CD4-positive, alpha-beta memory T cell (primary cell): ENCODE measurements at places on chromosomes 13 and 19.

GRCh38 chr13:53788286-53788685 is 759.7 kb downstream of the OLFM4 start:
- no peaks in the 10 kb centered on the region for H3K27me3 ChIP-seq
- no peaks in the 10 kb centered on the region for H3K36me3 ChIP-seq
- H3K4me3 ChIP-seq = no peak overlapping the region

- no peak for DNase-seq
- H3K36me3 ChIP-seq = no peaks in the 10 kb centered on the region
- no peaks in the 10 kb centered on the region for H3K4me1 ChIP-seq
- no peak overlapping the region for H3K4me3 ChIP-seq
These were observed 43.5 kb upstream of the SHISA2 start for GRCh38 chr13:26095338-26095737.

DNA sequence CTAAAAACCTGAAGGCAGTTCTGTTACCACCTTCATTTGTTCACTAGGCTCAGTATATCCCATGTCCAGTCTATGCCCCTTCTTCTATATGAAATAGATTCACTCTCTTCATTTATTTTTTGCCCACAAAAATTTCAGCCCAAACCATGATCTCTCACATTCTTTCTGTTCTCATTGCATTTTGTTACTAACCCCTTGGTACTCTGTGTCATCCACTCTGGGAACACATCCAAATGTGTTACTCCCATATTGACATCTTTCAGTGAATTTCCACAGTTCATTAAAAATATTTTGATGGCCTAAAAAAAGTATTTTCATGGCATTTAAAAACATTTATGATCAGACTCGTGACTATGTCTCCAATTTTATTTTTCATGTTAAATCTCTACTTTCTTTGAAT is 378.9 kb downstream of the SLITRK1 start:
- H3K4me1 ChIP-seq = no peaks in the 10 kb centered on the region
- H3K27me3 ChIP-seq = no peaks in the 10 kb centered on the region
- no peaks in the 10 kb centered on the region for H3K36me3 ChIP-seq
- H3K27ac ChIP-seq = no peak overlapping the region
- H3K4me3 ChIP-seq = no peak overlapping the region
- DNase-seq = no peak

DNA sequence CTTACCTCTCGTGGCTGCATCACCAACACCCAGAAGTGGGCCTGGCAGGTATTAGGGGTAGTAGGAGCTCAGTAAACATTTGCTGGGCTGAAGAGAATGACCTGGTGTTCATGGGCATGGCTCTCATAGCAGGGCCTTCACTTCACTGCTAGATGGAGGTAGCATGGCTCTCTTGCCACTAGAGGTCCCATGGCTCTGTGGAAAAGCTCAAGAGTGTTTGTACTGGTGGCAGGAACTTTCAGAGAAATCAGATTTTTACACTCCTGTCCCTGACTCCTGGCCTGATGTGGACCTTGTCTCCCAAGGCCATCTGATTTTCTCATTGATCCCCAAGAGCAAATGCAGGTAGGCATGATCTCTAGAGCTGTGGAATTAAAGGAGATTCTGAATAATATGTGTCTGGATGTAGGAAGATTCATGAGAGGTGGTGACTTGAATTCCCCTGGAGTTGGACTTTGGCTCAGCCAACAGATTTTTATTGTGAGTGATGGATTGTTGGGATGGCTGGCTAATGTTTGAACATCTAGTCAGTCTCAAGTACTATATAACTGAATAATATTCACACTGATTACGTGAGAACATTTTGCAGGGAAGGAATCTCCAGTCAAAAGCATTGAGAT is 5.7 kb downstream of the ZNF574 start:
- peaks cover 15% of the 10 kb centered on the region for H3K4me1 ChIP-seq
- no peak overlapping the region for H3K4me3 ChIP-seq
- peaks cover 32% of the 10 kb centered on the region for H3K36me3 ChIP-seq
- DNase-seq = no peak
- no peak overlapping the region for H3K27ac ChIP-seq

- H3K27me3 ChIP-seq = no peaks in the 10 kb centered on the region
- H3K36me3 ChIP-seq = no peaks in the 10 kb centered on the region
- peaks cover 48% of the 10 kb centered on the region for H3K4me1 ChIP-seq
- no peak overlapping the region for H3K27ac ChIP-seq
- no peak overlapping the region for H3K4me3 ChIP-seq
- no peak for DNase-seq
These were observed 4.6 kb upstream of the ERFL start for GRCh38 chr19:41932720-41933332.

- H3K4me3 ChIP-seq = no peak overlapping the region
- no peak overlapping the region for H3K27ac ChIP-seq
- no peaks in the 10 kb centered on the region for H3K36me3 ChIP-seq
These were observed 135.0 kb downstream of the IER2 start for GRCh38 chr19:13284929-13285928.

- no peaks in the 10 kb centered on the region for H3K27me3 ChIP-seq
- DNase-seq = no peak
- H3K4me1 ChIP-seq = peaks cover 97% of the 10 kb centered on the region
- peaks cover 16% of the 10 kb centered on the region for H3K36me3 ChIP-seq
- H3K4me3 ChIP-seq = no peak overlapping the region
These were observed 40.2 kb downstream of the TSSK6 start for GRCh38 chr19:19475015-19475765.

DNA sequence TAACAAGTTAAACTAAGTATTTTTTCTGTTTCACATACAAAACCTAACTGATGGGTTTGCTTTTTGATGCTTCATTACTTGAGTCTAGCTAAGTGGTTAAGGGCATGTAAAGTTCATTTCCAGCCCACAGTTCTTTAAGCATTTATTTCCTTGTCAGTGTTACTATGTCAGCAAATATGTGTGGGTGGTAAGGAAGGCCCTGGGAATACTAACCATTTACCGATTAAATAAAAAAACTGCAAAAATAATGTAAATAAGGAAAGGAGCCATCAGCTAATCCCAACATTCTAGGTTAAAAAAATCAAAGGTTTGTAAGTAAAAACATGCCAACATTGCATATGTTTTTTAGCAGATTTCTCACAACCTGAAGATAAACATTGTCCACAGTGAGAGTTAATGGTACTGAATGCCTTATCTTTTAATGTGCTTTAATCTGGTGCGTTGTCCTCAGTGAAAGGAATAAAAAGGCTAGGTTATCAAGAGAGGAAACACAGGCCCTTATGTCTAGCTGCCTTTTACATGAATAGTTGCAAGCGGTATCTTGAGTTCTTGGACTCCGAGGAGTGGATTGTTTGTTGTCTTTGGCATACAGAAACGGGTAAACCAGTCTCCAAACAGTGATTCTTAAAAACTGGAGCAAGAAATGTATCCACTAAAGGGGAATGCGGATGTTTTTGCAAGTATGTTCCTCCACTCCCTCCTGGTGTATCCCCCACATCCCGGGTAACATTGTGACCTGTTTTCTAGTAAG is 949.6 kb upstream of the SLC10A2 start:
- no peaks in the 10 kb centered on the region for H3K27me3 ChIP-seq
- no peaks in the 10 kb centered on the region for H3K36me3 ChIP-seq
- no peak for DNase-seq
- H3K4me1 ChIP-seq = no peaks in the 10 kb centered on the region
- no peak overlapping the region for H3K27ac ChIP-seq
